ENCODE measurements at places on chromosomes 12 and 14.

GRCh38 chr12:100058482-100059029 lies 73.8 kb upstream of the ANKS1B start:
- DNase-seq = no peak

DNA sequence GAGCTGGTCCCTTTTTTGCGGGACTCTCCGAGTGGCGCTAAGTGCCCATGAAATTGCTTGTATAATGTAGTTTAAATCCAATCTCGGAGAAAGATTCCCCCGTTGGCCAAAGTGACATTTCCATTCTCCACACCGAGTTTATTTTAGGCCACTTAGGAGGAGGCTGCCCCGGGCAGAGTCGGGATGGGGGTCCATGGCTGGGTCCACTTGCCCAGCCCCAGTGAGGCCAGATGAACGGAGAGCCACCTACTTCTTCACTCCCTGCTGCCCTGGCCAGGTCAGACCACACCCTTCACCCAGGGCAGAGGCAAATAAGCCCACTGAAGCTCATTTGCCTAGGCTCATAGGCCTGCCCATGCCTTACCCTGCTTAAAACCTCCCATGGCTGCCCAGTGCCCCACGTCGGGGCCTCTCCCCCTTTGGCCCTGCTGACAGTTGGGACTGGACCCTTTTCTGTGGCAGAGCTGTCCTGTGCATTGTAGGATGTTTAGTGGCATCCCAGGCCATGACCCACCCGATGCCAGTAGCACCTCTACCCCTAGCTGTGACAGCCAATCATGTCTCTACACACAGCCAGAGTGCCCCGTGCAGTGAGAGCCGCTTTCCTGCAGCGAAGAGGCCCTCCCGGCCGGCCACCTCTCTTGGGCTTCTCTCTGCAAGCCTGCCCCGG lies 51.3 kb downstream of the FAM222A start:
- no peak for DNase-seq

DNA sequence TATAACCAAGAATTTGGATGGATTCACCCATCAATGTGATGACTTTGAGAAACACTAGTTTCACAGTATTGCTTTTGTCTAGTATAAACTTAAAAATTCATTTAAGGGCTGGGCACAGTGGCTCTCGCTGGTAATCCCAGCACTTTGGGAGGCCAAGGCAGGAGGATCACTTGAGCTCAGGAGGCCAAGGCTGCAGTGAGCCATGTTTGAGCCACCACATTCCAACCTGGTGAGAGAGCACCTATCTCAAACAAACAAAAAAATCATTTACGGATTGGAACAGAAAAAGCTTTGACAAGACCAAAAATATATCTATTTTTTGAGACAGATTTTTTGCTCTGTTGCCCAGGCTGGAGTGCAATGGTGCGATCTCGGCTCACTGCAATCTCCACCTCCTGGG lies 27.5 kb downstream of the GNS start:
- DNase-seq = no peak

DNA sequence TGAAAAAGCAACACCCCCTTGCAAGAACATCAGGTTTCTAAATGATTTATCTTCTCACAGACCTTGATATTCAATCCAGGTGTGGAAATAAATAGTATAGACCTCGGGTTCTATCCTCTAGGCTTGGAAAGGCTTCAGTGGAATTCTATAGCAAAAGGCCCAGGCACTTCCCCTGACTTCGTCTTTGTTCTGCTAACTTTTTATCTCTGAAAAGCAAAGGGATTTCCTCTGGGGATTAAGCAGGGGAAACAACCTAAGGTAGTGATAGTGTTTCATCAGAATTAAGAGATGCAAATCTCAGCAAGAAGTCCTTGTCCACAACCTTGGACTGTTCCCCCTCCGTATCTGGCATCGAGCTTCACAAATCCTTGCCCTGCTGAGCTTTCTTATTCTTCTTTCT lies 59.5 kb upstream of the DUSP6 start:
- DNase-seq = no peak

GRCh38 chr12:54882079-54882478 lies 27.8 kb downstream of the MUCL1 start:
- DNase-seq = no peak

DNA sequence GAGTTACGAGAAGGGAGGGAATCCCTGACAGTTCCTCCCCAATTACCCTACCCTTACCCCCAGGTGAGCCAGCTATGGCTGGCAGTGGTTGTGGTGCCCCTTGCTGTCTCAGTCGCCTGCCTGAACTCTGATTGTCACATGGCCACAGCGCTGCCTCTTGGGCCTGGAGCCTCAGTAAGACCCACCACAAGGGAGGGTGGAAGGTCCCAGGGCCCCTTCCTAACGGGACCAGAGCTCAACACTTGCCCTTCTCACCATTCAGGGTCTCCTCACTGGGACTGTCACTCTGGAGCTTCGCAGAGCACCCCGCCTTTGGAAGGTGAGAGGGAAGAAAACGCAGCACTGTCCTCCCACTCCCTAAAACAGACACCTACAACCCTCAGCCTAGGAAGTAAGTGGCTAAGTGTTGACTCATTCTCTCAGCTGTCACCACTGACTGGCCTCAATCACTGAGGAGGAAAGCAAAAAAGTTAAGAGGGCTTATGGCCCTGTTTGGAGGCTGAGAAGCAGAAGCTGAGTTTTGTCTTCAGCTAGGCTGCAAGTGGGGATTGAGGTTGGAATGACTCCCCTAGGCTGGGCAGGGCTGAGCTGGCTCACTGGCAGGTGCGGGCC lies 1.0 kb downstream of the TMEM253 start:
- DNase-seq = no peak

- DNase-seq = no peak
These were observed 17.5 kb downstream of the MTRFR start for GRCh38 chr12:123250471-123251383.

DNA sequence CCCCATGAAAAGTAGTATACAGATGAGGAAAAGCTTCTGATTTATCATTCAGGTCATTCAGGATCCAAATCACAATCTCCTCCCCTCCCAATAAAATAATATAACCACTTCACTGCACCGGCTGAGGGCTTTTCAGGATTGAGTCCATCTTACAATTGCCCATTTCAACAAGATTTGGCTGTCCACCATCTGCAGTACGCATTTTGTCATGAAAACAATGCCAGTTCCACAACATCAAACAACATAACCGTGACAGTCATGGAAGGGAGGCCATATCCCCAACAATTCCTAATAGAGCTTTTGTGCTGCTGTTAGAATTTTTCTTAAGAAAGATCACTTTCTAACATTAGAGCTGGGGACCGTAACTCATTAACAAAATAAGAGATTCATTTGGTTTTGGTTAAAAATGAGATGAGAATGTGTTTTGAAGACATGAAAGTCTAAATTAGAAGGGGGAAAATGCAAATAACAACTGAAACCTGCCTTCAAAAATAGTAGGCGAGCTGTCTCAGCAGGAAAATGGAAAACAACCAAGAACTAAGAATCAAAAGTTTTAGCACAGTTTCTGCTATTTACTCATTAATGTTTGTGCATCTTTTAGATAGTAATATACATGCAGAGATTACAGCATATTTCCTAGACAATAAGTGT lies 38.3 kb upstream of the TMTC2 start:
- no peak for DNase-seq

DNA sequence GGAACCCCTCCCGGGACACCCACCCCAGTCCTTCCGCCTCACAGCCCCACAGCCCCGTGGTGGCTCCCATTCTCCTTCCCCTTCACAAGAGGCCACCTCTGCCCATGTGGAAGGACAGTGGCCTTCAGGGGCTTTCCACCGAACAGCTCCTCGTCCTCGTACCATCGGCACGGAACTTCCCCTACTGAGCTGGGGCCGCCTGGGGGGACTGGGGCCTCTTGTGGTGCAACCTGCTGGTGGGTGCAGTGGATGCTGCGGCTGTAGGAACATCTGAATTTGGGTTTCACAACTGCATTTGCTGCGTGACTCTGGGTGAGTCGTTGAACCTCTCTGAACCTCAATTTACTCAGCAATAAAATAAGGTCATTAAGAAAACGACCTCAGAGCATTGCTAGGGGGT lies 50.9 kb downstream of the RFLNA start:
- no peak for DNase-seq

DNA sequence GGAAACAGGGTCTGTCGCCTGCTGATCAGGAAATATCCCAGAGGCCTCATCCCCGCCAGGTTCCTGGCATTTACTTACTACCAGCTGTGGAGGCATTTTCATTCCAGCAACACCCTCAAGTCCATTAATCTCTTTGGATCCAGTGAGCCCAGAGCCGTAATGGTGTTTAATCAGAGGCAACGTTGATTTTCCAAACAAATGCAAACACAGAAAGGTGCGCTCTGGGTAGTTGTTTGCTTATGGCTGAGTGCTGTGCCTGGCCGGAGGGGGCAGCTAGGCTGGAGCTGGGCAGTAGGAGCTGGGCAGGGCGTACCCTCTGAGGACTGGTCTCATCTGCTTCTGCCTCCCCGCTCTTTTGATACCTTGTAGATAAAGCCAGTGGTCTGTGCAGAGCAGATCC lies 110.6 kb downstream of the ADCK1 start:
- DNase-seq = no peak

DNA sequence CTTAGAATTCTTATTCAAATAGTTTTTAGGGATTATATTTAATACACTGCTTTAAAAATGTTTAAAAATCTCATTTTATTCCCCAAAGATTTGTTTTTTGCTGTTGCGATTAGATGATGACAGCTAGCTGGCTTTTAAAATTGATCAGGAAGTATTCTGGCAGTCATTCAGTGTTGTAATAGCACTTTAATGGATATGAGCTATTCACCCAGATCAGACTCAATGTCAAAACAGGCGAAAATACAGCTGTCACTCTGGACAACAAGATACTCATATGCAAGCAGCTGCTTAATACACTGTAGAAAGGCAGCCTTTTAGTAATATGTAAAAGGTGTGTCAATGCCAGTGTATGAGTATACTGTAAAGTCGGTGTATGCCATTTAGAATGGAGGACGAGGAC lies 91.7 kb downstream of the NPAS3 start:
- no peak for DNase-seq

DNA sequence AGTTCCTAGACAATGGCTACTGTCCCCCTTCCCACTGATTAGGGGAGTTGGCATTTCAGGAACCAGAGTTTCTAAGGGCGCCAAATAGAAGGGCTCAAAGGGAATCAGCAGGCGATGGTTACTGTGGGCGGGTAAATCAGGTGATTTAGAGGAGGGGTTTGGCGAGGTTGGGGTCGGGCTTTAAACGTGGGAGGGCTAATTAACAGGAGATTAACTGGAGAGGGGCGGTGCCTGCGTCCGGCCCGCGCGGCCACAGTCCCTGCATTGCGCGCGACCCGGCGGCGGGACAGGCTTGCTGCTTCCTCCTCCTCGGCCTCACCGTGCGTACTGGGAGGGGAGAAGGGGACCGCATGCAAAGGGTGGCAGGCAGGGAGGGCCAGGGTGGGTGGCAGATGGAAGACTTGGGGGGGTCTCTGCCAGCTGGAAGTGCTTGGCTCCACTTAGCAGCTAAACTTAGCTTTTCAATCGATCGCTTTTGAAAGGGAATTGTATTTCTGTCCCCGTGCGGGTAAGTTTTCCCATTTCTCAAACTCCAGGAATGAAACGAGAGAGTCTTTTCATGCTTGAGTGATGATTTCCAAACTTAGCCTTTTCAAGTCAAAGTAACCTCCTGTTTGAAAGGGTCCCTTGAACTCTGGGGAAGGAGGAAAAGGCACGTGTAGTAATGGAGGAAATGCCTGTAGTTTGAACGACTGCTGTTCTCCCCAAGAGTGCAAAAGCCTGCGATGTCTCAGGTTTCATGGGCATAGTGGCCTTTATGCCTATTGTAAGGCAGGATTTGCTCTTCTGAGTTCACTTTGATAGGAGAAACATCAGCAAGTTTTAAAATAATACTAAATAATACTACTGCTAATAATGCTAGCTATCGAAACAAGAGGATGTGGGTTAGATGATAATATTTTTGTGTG lies at the start of gene MGST1:
Gene MGST1 (plus strand): TSS at position 255 of the 908 bp plus-strand sequence. CDS start 6,608 bp downstream, outside the sequence.
- no peak for DNase-seq

GRCh38 chr12:87413784-87414183 lies 615.4 kb downstream of the C12orf50 start:
- DNase-seq = no peak

DNA sequence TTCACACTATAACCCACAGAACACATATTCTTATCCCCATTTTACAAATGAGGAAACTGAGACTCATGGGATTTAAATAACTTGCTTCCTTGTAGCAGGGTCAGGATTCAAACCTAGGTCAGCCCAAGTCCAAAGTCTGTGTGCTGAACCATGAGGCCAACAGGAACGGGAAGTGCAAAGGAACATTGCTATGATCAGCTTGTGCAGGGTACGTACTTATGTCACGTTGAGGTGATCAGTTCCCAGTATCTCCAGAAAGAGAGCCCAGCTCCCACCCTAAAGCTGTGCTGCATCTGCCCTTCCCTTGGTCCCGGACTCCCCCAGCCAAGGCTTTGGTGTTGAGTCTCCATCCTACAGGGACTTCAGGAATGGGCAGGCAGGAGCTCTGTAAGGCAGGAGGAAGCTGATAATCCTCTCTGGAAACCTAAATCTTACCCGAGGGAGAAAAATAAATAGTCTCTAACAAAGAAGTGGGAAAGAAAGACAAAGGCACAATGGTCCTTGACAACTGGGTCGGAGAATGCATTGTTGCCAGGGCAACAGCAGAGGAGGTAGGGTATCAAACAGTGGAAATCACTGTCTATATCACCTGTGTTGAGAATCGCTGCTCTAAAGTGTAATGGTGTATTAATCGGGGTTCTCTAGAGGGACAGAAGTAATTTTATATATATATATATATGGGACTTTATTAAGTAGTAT lies 82.5 kb upstream of the FICD start:
- DNase-seq = no peak

DNA sequence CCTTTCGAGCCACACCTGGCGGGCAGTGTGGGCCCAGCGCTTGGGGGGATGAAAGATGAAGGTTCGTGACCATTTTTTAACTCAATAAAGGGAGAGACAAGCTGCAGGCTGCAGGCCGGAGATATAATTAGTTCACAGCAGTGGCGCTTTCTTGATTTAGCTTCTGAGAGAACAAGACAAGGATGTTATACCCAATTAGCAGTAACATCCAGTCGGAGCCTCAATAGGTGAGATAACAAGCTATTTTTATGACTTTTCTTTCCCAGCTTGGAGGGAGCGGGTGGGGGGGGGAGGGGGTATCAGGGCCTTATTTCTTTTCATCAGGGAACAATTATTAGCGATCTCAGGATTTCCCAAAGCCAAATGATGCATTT lies 9.1 kb downstream of the FAM222A start:
- no peak for DNase-seq

DNA sequence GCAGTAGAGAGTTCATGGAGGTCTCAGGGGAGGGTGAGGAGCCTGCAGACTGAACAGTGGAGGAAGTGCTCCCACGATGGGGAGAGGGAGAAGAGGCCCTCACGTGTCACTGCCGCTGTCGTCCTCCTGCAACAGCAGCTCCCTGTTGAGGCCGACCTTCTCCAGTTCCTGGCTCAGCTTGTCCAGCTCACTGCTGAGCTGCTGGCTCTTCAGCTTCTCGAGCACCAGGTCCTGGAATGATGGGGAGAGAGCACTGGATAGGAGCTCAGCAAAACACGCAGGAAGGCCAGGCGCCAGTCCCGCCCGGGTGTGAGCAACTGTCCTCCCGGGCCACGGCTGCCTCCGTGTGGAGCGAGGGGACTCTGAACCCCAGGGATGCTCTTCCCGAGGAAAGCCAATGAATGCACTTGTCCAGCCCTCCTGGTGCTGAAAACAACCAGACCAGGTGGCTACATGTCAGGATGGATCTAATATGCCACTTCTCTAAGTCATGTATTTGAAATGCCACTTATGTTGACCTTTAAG lies 65.3 kb upstream of the GPR68 start:
- DNase-seq = no peak

Measured in GDM1 (cell line).